ENCODE measurements at places on chromosomes 13 and 19.

DNA sequence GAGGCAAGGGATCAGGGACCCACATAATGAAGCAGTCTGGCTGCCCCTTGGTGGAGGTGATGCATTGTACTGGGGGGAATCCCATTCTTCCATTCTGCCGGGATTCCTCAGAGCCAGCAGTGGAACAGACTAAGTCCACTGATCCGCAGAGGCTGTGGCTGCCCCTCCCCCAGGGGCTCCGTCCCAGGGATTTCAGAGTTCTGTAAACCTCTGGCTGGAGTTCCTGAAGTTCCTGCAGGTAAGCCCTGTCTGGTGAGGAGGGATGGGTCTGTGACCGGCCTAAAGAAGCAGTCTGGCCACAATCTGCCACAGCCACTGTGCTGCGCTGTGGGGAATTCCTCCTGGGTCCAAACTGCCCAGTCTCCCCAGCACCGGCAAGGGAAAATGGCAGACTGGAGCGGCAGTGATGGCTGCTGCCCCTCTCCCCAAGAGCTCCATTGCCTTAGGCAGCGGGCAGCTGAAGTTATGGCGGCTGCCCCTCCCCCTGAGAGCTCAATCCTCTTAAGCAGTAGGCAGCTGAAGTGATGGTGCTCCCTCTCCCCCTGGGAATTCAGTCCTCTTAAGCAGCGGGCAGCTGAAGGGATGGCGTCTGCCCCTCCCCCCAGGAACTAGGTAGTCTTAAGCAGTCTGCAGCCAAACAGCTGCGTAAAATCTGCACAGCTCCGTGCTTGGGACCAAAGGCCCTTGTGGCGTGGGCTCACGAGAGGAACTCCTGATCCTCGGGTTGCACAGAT, 155.7 kb downstream of the PCDH17 start:
- DNase-seq, result no peak

DNA sequence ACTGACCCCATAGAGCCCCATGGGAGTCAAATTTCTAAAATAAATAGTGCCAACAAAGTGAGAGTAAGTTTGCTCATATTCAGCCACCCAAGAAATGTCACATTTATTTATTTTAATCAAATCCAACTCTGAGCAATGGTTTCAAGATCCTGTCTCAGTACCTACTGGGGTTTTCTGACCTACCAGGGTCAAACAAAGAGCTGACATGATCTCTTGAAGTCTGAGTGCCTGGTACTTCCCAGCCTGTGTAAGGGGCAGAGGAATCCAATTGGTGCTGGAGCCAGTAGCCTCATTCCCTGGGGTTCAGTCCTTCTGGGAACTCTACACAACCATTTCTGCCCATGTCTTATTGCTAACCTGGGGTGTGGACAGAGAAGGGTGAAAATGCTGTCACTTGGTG, 104.6 kb upstream of the SERP2 start:
- no peak for DNase-seq

DNA sequence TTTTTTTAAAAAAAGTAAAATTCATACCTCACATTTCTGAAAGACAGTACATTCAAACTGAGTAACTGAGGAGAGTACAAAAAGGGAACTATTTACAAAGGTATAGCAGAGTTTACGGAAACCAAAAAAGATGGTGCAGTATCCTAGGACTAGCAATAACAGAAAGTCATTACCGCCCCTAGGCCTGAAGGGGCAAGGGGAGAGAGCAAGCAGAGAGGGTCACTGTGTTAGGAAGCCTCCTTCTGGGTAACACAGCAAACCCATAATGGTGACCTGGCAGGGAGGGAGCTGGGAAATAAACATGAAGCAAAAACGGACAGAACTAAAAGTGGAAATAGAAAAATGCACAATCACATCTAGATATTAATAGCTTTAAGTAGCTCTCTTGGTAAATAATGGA, 8.2 kb downstream of the VWA8 start:
- no peak for DNase-seq

GRCh38 chr19:28710278-28710677, 502.7 kb downstream of the UQCRFS1 start:
- DNase-seq, result no peak

DNA sequence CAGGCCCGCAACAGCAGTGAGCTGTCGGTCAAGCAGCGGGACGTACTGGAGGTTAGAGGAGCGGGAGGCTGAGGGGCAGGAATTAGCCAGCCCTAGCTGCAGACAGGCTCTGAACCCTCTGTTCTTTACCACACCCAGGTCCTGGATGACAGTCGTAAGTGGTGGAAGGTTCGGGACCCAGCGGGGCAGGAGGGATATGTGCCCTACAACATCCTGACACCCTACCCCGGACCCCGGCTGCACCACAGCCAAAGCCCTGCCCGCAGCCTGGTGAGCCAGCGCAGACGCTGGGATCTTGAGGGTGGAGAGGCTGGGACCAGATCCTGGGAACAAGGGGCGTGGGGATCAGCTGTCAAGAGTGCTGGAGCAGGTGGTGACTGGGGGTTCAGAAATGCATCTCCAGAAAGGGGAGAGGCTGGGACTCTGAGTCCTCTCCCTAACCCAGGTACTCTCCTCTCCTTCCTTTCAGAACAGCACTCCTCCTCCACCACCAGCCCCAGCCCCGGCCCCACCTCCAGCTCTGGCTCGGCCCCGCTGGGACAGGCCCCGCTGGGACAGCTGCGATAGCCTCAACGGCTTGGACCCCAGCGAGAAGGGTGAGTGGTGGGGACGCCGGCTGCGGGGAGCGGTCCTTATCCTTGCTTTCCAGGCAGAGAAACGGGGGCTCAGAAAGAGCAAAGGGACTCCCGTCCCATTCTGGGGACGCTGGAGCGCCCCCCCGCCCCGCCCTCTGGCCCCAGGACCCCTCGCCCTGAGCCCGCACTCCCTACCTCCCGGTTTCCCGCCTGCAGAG, 10.4 kb downstream of the EPS8L1 start:
- DNase-seq, result no peak

DNA sequence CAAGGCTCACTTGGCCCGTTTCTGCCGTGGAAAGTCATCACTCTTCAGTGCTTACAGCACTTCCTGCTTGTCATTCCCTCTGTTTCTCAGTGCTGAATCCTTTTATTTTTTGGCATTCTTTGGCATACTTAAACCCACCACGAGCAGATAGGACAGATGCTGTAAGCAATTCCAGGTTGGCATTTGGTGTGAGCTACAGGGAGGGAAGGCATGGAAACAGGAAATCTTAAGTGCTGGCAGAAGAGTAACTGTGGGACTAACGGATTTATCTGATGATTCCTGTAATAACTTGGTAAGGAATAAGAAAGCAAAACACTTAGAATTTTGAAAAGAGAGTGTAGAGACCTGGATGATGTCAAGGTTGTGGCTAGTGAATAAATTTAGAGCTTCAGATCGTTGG, 273.4 kb downstream of the GPC6 start:
- no peak for DNase-seq

- no peak for DNase-seq
Observed at GRCh38 chr13:84870190-84870589, 929.0 kb downstream of the SLITRK6 start.

GRCh38 chr13:46640843-46641242, 87.9 kb downstream of the LRCH1 start:
- DNase-seq, result no peak

DNA sequence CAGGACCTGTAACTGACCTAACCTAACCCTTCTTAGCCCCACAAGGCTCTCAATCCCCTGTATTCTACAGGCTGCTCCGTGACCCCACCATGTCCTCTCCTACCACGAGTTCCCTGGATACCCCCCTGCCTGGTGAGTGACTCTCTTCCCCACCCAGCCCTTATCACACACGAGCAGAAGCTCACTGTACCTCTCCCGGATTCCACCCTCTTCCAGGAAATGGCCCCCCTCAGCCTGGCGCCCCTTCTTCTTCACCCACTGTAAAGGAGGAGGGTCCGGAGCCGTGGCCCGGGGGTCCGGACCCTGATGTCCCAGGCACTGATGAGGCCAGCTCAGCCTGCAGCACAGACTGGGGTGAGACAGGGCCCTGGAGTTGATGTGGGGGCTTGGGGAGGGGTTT, 1.3 kb downstream of the NR1H2 start:
- no peak for DNase-seq

DNA sequence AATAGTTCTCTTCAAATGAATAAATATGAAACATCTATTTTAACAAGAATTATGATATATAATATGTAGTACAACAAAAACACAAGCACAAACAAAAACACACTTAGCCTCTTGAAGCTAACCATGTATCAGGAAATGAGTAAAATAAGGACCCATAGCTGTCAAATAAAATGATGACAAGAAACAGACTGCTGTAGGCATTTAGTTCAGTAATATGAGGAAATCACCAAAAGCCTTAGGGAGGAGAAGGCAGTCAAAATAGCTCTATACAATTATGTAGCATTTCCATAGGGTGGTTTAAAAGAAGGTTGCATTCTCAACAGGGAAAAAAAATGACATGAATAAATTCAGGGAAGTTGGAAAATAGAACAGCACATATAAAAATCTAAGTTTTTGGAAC, 163.4 kb downstream of the PCDH20 start:
- no peak for DNase-seq

DNA sequence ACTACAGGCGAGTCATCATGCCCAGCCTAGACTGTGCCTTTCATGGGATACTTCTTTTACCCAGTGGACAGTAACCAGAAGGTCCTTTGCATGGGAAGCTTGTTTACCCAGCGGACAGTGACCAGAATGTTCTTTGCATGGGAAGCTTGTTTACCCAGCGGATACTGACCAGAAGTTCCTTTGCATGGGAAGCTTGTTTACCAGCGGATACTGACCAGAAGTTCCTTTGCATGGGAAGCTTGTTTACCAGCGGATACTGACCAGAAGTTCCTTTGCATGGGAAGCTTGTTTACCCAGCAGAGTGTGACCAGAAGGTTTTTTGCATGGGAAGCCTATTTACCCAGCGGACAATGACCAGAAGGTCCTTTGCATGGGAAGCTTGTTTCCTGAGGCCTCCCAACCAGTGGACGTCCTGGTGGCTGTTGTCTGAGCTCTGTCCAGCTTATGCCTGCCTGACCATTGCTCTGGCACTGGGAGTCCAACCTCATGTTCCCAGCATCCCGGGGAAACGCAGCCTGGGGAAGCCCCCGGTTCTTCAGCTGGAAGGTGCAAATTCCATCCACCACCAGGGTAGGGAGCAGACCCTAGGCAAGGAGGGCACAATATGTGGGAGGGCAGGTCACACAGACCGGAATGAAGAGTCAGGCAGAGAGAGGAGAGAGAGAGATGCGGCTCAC, 41.6 kb upstream of the PDCD5 start:
- DNase-seq, result no peak

GRCh38 chr13:74683411-74683810, 549.2 kb upstream of the KLF12 start:
- DNase-seq, result no peak

DNA sequence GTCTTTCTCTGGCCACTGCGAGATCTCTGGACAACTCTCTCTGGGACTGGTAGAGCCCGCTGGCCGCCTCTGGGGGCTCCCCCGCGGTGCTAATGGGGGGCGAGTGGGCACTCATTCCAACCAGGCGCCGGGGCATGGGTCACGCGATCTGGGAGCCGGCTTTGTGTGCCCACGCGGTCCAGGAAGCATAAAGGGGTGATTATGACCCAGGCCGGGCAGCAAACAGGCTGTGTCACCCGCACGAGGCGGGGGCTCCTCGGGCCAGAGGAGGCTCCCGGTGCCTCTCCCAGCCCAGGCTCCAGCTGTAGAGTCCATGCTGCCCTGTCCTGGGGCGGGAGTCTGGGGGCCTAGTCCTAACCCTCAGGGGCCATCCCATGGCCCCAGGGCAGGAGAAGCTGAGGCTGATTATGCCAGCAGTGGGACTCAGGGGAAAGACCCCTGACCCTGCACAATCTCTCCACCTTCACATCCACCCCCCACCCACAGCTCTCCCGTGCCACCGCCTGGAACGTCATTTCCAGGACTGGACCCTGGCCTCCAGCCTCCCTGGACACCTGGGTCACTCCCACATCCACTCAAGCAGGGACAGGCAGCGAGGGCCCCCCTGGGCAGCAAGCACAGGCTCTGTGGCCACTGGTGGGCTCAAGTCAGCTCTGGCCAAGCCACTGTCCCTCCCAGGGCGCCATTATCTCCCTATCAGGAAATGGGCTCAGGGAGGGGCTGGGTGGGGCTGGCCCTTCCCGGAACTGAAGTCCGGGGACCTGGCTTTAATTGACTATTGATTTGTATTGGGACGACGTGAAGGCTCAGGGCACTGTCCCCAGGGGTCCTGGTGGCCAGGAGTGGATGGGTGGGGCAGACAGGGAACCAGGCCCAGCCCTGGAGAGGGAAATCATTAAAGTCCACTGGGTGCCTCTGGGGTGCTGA, 50.0 kb downstream of the PTPRS start:
- no peak for DNase-seq

- DNase-seq, result peak; percentile 67
Observed at GRCh38 chr19:1251330-1252220, 3.2 kb downstream of the MIDN start.

DNA sequence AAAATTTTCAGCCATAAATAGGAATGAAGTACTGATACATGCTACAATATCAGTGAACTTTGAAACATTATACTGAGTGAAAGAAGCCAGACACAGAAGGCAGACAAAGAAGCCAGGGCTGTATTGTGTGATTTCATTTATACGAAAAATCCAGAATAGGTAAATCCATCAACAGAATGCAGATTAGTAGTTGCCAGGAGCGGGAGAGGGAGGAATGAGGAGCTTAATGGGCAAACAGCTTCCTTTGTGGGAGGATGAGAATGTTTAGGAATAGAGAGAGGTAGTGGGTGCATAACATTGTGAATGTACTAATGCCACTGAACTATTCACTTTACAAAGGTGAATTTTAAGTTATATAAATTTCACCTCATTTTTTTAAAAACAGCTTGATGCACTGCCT, 103.3 kb upstream of the SERTM1 start:
- no peak for DNase-seq

GRCh38 chr19:31979949-31980670, 365.3 kb upstream of the ZNF507 start:
- DNase-seq, result no peak

GRCh38 chr19:13899912-13900584, 5.9 kb downstream of the BRME1 start:
- DNase-seq, result no peak

DNA sequence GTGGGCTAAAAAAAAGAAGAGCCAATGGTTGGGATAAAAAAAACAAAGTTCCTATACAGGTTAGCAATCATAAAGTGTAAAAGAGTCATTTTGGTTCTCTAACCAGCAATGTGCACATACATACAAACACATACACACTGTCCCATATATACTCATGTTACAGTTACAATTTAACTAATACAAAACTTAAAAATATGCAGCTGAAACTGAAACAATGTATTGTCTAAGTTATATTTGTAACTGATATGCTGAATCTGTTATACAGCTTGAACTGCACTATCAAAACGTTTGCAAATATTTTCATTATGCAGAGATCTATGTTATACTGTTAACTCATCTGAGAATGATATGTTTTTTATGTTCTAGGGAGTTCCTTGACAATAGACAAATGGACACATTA, 173.7 kb downstream of the KLF12 start:
- DNase-seq, result no peak

DNA sequence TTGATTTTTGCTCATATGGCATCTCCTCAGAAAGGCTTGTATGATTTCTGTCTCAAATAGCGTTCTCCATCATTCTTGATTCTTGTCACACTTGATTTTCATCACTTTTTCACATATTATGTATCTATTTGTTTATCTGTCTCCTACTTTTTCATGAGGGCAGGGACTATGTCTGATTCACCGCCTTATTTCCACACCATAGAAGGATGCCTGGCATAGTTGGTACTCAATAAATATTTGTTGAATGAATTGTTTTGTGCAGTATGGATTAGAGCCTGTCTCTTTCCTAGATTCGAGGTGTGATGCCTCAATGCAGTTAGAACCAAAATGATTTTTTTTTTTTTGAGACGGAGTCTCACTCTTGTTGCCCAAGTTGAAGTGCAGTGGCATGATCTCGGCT, 12.1 kb downstream of the SAE1 start:
- no peak for DNase-seq

GRCh38 chr13:73891805-73892204, 242.4 kb downstream of the KLF12 start:
- DNase-seq, result no peak
